ENCODE measurements at places on chromosomes 16 and 17.

- DNase-seq: no peak
Observed at GRCh38 chr16:88859381-88860091, 2.6 kb downstream of the TRAPPC2L start.

GRCh38 chr16:83814659-83814985 is 6.8 kb downstream of the HSBP1 start:
- no peak for DNase-seq

GRCh38 chr16:57278494-57278893 is 6.0 kb downstream of the PLLP start:
- no peak for DNase-seq

- no peak for DNase-seq
Observed at GRCh38 chr16:65867276-65867960, 499.1 kb upstream of the CDH5 start.

GRCh38 chr17:43659823-43660617 is 1.7 kb downstream of the MEOX1 start:
- no peak for DNase-seq

DNA sequence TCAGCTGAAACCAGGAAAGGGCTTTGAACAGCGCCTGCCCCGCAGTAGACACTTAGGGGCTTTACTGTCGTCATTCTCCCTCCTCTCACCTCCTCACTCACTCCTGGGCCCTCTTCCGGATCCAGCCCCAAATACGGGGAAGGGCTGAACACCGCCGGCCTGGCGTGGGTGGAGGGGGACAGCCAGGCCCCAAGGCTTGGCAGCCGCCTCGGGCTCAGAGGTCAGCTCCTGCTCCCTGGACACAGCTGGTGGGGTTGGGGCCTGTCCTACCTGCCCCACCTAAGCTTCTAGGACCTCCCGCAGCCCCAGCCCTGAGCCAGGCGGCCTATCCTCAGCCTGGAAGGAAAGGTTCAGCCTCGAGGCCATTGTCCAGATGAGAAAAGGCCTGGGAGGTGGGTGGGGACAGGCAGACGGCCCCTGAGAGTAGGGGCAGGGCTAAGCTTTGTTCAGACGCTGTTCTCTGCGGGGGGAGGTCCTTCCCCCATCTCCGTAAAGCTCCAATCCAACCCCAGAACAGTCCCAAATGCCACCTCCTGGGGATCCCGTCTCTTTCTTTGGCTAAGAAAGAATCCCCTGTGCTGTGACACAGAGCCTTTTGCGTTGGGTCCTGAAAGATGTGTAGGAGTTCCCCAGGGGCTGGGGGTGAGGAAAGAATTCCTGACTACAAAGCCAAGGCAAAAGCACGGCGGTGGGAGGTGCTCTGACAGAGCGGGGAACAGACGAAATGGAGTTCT is 881 bp upstream of the LLGL1 start:
- no peak for DNase-seq

- no peak for DNase-seq
Observed at GRCh38 chr17:36597226-36597625, 4.2 kb upstream of the MRM1 start.

DNA sequence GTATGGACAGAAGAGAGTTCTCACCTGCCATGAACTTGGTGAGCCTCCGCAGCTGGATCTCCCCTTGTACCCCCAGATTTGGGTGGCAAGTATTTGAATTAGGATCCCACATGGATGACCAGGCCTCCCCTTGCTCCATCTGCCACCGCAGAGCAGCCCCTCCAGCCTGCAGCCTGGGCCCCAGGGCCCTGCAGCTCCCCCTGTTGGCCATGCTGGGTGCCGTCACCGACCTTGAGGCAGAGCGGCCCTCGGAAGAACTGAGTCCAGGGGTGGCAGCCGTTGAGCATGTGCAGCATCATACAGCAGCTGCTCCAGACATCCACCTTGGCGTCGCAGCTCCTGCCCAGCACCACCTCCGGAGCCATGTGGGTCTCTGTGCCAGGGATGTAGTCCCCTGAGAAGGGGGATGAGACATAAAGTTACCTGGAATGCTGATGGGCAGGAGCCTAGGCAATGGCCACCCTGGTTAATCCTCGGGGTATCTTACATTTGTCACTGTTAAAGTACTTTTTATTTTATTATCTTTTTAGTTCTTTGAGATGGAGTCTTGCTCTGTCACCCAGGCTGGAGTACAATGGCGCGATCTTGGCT is 9.0 kb upstream of the SPATA32 start:
- peak; percentile 24 for DNase-seq

GRCh38 chr16:9650284-9650683 is 531.9 kb downstream of the GRIN2A start:
- DNase-seq: no peak

DNA sequence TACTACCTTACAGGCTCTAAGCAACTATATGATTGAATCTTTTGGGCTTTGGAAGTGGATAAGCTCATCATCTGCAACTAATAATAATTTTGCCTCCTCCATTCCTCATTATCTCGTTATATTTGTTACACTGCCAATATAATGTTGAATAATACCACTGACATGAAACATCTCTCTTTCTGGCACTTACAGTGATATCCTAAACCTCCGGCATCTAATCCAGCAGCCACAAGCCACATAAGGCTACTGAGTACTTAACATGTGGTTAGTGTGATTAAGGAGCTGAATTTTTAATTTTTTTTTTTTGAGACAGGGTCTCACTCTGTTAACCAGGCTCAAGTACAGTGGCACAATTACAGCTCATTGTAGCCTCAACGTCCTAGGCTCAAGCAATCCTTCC is 9.6 kb downstream of the CDC42EP4 start:
- no peak for DNase-seq

DNA sequence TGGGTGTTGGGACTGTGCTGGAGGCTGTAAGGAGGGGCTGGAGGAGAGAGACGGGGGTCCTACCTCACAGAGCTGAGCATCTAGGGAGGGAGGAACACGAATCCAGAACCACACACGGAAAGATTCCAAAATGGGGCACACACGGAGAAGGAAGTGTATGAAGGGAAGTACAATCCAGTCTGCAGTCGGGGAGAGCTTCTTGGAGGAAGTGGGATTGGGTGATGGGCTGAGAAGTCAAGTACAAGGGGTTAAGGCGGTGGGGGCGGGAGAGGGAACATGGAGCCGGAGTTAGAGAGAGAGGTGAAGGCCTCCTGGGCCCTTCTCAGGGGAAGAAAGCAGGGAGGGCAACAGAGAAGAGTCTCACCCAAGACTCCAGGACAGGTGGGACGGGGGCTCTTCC is 107.5 kb upstream of the CREBBP start:
- no peak for DNase-seq

- peak; percentile 28 for DNase-seq
Observed at GRCh38 chr16:84141143-84141670, 3.8 kb downstream of the HSDL1 start.

GRCh38 chr16:10740000-10740844 is 3.4 kb upstream of the NUBP1 start:
- no peak for DNase-seq

GRCh38 chr17:77756846-77757560 is 201.5 kb upstream of the TNRC6C start:
- DNase-seq: no peak

DNA sequence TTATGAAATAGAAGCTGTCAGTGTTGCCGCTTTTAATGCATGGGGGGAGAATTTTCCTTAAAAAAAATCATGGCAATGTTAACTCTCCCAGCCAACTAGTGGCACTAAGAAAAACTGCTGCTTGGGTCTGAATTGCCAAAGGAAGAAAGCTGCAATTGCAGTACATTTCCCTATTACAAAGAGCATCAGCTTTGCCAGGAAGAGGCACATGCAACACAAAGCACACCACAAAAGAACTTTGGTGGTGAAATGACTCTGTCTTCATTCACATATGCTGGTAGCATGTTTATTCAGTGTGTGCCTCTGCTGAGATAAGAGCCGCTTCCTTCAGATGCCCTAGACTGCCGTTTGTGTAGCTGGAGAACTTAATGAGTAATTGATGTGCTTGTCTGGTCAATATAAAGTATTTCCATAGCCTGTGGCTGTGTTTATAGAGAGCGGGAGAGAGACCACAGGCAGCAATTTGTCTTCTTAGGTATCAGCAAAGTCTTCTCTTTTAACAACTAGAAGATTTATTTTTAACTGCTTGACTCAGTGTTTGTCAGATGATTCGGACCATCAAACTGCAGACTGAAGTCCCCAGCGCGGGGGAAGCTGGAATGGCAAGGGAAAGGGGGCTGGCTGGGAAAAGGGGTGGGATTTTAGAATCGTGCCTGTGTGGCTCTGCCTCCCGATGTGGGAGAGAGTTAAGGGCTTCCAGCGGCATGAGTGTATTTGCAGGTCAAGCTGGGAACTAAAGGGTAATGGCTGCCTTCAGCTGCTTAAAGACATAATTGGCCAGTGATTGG is 115.1 kb downstream of the MRTFB start:
- no peak for DNase-seq

DNA sequence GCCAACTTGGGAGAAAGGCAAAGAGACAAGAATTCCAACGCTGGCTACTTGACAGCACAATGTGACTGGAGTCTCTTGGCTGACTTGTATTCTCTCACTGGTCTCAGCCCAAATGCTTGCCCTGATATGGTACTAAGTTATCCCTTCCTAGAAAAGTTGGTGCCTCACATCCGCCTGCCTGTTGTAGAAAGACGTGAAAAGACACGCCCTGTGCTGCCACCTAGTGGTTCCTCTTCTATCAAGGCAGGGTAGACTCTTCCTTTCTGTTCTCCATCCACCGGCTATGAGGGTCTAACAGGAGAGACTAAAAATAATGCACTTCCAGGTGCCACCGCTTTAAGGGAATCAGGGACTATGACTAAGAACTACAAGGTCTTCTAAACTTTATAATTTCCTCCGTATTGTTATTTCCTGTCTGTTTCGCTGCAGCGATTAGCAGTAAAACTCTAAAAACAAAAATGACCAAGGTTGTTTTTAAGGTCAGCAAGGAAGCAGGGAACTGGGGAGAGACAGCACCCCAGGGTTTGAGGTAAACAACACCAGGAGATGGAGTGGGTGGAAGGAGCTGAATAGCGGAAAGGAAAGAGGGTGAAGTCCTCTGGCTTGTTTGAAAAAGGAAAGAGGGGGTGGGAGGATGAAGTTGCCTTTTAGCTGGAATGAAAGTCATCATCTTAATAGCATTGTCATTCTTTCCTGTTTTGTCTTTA is 109.5 kb downstream of the YPEL2 start:
- DNase-seq: peak; percentile 77

DNA sequence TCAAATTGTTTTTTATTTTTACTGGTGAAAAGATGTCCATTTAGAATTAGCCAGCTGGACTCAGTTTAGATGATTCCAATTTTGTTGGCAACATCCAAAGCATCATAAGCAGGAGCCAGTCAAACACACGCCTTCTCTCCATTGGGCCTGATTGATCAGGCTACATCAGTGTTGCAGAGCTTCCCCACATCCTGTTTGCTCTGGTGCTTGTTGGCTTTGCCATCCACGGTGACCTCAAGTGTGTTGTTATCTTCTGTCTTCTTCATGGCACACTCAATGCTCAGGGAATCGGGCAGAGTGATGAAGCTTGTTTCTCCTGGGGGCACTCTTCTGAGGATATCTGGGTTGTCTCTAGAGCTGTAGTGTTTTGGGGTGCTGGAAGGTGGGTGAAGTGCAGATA is 6.3 kb upstream of the NETO2 start:
- no peak for DNase-seq

GRCh38 chr17:16918443-16918842 is 53.5 kb downstream of the TNFRSF13B start:
- no peak for DNase-seq

DNA sequence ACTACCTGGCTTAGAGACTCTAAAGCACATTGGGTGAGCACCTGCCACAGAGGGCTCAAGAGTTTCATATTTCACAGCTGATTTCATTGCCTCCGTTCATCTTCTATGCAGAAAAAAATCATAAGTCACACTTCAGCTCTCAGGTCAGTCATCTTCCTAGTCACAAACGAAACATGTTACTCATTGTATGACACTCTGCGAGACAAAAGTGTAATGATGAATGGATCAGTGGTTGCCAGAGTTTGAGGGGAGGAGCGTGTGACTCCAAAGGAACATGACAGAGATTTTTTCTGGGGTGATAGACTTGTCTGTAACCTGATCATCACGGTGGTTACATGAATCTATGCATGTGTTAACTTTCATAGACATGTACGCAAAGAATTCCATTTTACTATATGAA is 195.2 kb upstream of the CNTNAP4 start:
- no peak for DNase-seq

DNA sequence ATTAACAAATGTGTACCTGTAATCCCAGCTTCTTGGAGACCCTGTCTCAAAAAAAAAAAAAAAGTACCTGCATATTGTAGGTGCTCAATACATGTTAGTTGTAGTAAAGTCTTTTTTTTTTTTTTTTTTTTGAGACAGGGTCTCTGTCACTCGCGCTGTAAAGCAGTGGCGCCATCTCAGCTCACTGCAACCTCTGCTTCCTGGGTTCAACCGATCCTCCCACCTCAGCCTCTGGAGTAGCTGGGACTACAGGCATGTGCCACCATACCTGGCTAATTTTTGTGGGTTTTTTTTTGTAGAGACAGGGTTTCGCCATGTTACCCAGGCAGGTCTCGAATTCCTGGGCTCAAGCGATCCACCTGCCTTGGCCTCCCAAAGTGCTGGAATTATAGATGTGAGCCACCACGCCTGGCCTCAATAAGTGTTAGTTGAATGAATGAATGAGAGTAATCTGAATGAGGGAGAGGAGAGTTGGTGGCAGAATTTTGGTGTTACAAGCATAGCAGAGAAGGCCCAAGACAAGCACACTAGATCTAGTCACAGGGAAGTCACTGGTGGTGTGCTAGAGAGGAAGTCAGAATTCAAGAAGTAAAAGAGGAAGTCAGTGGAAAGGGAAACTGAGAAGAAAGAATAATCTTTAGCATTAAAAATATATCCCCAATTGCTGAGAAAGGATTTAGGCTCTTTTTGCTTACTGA is 9.4 kb upstream of the MYL4 start:
- DNase-seq: no peak

GRCh38 chr17:36755586-36755985 is 154.2 kb downstream of the MRM1 start:
- DNase-seq: no peak

DNA sequence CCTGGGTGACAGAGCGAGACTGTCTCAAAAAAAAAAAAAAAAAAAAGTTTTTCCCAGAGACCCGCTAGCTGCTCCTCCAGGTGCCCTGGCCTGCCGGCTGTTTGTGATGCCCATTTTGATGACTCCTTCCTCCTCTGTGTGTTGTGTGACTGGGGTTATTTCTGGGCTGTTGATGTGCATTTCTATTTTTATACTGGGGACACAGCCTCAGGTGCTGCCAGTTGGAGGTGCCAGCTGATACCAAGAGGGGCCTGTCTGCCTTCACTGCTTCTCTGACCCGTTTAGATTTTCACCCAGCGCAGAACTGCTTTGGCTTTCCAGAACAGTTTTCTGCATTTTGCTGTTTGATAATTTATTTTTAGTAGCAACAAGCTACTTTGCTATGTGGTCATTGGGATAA is 6.7 kb downstream of the PLA2G15 start:
- DNase-seq: no peak

DNA sequence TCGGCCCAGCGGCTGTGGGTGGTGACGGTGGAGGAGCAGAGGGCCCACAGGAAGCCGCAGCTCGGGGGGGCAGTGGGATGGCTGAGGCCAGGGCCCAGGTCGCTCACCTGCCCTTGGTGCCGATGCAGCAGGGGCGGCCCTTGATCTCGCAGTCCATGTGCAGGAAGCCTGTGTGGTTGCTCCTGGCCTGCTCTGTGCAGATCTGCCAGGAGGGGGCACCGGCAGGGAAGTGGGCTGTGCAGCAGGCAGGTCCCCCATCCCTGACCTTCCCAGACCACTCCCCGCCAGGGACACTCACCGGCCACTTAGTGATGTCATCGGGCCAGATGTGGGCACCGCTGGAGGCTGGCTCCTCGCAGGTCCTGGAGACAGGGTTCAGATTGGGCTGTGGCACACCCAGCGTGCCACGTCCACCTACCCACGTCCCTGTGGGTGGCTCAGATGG is 6.2 kb downstream of the AANAT start:
- no peak for DNase-seq

Data from T-cell (primary cell).